HuH-7 (cell line): ENCODE measurements at places on chromosomes 4 and X.

GRCh38 chrX:27883468-27884092 lies 75.8 kb downstream of the MAGEB10 start:
- no peak for DNase-seq

DNA sequence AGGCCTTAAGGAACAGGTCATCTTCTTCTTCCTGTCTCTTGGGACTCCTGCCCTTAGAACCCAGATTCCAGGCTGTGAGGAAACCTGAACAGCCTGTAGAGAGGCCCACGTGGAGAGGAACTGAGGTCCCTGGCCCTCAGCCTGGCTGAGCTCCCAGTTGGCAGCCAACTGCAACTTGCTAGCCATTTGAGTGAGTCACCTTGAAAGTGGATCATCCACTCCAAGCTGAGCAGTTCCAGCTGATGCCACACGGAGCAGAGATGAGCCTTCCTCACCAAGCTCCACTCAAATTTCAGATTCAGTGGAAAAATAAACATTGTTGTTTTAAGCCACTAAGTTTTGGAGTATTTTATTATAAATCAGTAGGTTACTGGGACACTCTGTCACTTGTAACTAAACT lies 392.5 kb downstream of the BCOR start:
- peak; percentile 23 for DNase-seq

DNA sequence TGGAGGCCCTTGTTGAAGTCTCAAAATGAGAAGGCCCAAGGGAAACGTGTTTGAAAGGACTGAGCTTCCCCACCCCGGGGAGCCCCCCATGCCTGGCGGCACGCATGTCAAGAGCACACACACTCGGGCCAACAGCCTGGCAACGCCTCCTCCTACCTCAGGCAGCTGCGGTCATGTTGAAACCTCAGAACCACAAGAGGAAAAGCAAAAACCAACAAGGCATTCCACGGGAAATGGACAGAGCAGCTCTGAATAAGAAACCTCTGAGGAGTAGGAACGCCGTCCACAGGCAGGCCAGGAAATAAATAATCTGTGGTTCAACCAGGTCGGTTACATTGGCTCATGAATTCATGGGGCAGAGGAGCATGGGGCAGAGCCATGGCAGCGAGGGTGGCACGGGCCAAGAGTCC lies 95.7 kb upstream of the AFAP1 start:
- no peak for DNase-seq

DNA sequence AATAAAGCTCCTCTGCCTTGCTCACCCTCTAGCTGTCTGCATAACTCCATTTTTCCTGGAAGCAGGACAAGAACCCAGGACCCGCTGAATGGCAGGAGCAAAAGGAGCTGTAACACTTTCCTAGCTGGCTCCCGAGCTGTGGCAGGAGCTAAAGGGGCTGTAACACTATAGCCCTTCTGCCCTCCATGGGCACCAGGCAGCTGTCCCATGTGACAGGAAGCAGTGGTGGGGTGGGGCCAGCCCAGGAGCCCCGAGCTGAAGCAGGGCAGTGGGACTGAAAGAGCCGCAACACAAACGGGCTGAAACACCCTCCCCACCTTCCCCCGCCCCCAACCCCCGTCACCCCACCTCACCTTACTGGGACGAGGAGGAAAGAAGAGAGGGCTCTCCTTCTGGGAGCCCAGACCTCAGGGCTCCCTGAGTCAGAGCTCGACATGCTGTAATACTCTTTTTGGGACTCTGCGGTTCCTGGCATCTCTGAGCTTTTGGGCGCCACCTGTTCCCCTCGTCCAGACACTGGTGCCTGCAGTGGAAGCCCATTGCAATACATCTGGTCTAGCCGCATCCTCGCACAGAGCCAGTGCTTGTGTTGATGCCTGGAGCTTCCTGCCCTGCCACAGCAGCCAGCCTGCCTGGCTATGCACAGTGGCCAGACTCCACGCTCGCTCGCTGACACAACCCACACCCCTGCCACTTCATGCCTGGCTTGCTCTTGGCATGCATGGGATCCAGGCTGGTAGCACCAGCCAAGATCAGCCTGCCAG lies 39.4 kb downstream of the PPM1K start:
- DNase-seq, result no peak

DNA sequence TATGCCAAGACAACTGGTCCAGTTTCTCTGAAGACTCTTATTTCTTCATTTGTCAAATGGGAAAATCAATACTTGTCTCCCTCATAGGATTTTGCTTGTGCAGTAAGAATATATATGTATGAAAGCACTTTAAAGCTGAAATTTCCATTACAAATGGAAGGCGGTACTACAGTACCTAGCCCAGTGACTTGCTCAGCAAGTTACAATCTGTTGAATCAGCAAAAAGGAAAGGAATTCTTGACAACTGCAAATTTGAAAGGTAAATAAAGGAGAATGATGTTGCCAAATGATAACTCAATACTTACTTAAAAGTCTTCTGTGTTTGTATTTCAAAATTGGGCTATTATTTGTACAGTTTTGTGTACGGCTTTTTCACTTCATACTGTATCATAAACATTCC lies 71.1 kb downstream of the PKD2 start:
- DNase-seq, result no peak

DNA sequence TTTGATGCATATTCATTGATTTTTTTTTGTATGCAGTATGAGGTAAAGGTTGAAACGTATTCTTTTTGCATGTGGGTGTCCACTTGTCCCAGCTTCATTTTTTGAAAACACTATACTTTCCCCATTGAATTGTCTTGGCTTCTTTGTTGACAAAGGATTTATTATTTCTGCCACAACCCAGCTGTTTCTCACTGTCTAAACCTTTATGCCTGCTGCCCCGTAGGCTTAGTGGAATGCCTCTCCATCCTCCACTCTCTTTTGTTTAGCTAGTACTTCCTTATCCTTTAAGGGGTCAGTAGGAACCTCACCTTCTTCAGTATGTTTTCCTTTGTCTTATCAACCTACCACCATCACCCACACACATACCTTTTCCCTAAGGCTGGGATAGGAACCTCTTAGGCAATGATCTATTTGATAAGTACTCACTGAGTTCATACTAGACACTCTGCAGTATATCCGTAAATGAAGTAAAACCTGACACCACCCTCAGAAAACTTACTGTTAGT lies 8.5 kb downstream of the FMR1 start:
- no peak for DNase-seq

DNA sequence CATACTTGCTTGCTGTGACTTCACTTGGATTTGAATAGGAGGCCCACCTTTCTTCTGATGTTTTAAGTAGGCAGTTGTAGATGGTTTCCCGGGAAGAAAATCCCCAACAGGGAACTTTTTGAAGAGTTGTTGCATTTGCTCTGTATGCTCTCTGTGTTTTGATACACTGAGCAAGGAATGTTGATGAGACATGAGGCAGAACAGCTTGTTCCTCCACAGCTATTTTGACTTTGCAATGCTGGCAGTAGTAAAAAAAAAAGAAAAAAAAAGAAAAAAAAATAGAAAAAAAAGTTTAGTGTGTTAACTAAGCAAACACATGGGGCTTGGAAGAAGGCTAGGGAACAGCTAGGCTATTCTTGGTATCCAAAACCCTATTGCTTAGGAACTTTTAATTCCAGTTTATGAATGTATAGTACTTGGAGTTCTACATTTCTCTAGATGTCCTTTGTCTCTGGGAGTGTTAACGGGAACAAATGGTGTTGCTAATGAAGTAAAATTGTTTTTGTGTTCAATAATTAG lies 23.4 kb upstream of the PAQR3 start:
- no peak for DNase-seq

DNA sequence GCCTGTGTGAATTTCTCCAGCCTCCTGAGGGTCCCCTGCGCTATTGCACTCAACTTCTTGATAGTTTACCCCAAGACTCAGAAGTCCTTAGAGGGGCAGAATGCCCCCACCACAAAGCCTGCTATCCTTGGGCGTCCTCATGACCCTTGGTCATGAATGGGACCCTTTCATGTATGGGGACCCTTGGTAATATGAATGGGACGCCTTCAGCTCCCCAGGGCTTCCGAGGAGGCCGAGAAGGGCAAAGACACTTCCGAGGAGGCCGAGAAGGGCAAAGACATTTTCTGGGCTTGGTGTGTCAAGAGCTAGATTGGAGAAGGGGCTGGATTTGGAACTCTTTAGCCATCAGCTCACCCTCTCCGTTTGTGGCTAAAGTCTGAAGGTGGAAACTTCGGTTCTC lies 8.6 kb downstream of the SHOX start:
- DNase-seq, result no peak

- no peak for DNase-seq
Measured at GRCh38 chr4:180190382-180190781, 2052.8 kb upstream of the TENM3 start.

- DNase-seq, result no peak
Measured at GRCh38 chr4:71132486-71132885, 139.0 kb downstream of the DCK start.

- DNase-seq, result no peak
Measured at GRCh38 chrX:155535866-155536265, 76.9 kb downstream of the TMLHE start.

- no peak for DNase-seq
Measured at GRCh38 chr4:19913650-19914049, 338.1 kb upstream of the SLIT2 start.

DNA sequence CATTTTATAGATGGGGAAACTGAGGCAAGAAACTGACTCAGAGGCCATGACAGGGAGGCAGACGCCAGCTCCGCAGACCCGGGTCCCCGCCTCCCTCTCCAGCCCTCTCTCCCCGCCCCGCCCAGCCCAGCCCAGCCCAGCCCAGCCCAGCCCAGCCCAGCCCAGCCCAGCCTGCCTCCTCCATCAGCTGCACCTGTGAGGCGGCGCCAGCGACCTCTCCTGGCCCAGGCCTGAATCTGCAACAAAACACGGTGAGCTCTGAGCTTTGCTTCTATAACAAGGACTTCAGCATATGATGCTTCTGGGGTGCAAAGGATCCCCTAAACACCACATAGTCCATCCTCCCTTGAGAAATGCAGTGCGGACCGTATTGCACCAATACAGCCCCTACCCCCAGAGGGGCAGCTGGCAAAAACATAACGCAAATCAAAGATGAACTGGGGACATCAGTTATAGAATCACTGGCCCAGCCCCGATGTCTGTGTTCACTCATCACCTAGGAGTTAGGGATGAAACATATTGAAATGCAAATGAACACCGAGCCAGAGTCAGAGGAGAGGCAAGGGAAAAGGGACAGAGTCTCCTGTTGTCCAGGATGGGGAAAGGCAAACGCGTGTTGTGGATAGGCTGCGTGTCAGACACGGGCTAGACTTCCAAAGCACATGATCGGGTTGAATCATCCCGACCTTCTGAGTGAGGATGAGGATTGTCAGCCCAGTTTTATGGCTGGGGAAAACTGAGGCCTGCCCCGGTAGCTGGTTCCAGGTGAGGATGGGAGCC lies 216.1 kb upstream of the PSAPL1 start:
- DNase-seq, result peak; percentile 57

GRCh38 chr4:113958766-113959538 lies 20.5 kb downstream of the ARSJ start:
- DNase-seq, result no peak

DNA sequence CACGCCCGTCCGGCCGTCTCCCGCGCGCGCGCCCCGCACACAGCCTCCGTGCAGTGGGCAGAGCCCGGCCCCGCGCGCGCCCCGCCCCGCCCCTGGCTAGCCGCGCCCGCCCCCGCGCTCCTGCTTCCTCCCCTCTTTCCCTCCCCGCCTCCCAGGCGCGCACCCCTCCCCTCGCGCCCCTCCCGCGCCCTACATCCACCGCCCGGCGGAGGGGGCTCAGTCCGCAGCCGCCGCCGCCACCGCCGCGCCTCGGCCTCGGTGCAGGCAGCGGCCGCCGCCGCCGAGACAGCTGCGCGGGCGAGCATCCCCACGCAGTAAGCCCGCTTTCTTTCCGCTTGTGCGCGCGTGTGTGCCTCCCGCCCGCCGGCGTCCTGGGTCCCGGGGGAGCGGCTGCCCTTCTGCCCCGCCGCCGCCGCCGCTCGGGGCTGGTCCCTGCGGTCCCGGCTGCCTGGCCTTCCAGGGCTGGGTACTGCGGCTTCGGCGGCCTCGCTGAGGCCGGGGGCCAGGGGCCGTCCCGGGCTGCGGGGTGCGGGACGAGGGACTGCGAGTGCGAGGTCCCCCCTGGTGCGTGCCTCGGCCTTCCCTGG lies at the start of gene FHL1:
FHL1 (plus strand) TSS at position 219 of the 587 bp plus-strand sequence.
- DNase-seq, result peak; percentile 15

DNA sequence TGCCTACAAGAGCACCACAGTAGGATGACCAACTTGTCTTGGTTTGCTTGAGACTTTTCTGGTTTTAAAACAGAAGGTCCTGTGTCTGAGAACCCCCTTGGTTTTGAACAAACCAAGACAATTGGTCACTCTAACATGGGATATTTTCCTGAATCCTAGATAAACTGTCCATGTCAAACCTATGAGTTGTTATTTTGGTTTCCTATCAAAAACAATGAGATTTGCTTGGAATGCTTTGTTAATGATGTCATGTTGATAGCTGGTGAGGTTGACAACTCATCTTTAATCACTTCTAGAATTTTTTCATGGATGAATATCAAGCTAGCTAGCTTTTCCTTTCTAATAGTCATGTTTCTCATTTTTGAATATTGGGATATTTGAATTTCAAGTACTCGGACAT lies 518.3 kb upstream of the ARX start:
- no peak for DNase-seq

- peak; percentile 5 for DNase-seq
Measured at GRCh38 chr4:118224243-118224829, 128.5 kb downstream of the PRSS12 start.

DNA sequence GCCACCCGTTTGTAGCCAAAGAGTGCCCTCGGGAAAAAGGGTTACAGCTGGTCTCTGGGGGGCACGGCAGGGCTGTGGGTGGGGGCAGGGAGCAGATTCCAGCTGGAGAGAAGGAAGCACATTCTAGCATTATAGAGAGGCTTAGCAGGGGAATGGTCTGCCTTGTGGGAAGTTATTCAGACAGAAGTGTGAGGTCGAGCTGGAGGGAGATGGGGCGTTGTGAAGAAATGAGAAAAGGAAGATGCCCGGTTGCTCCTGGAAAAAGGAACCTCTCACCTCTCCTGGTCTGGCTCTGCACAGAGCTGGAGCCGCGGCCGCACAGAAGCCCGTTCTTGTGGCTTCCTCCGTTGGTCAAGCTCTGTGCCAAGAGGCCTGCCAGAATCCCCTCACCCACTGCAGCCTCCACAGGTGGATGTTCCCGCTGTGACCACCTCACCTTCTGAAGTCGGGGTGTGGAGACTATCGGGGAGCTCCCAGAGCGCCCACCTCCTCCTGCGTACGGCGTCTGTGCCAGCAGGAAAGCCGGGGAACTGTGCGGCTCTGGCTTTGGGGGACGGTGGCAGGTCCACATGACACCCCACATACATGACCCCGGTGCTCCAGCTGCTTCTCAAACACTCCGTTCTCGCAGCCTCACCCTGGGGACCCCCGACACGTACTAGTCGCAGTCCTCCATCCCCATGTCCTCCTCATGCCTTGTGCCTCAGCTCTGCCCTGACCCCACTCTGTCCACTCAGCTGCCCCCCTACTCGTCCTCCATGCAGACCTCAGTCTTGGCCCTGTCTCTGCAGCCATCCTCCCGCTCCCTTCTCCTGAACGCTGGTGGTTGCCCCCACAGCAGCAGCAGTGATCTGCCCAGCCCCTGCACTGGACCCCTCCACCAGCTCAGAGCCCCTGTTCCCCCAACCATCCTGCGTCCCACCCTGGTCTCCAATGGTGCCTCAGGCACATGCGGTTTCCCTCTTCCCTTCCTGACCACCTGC lies 52.2 kb upstream of the HGFAC start:
- DNase-seq, result no peak

GRCh38 chr4:169167957-169168858 lies 102.5 kb downstream of the SH3RF1 start:
- no peak for DNase-seq

- DNase-seq, result no peak
Measured at GRCh38 chr4:111399623-111400022, 745.6 kb upstream of the FAM241A start.
